ENCODE measurements at places on chromosomes 2 and 18.

DNA sequence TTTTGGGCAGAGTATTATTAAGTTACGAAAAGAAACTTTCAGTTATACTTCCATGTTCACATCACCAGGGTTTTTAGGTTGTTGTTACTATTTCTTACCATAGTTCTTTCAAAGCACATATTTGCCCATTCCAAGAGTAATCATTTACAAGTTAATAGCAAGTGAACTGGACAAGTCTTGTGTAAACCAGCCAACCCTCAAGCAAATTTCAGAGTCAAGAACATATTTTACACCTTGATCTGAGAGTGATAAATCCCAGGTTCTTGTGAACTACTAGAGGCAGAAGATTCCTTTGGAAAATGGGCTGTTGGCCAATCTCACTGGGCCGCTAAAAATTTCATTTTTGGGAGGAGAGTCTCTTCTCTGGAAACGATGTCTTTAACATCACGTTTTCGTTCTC, 2.7 kb upstream of the ASAP2 start:
- no peak for DNase-seq
- H3K27ac ChIP-seq, result no peak overlapping the region
- no peaks in the 10 kb centered on the region for H3K27me3 ChIP-seq
- H3K36me3 ChIP-seq, result no peaks in the 10 kb centered on the region
- H3K4me1 ChIP-seq, result peaks cover 17% of the 10 kb centered on the region

DNA sequence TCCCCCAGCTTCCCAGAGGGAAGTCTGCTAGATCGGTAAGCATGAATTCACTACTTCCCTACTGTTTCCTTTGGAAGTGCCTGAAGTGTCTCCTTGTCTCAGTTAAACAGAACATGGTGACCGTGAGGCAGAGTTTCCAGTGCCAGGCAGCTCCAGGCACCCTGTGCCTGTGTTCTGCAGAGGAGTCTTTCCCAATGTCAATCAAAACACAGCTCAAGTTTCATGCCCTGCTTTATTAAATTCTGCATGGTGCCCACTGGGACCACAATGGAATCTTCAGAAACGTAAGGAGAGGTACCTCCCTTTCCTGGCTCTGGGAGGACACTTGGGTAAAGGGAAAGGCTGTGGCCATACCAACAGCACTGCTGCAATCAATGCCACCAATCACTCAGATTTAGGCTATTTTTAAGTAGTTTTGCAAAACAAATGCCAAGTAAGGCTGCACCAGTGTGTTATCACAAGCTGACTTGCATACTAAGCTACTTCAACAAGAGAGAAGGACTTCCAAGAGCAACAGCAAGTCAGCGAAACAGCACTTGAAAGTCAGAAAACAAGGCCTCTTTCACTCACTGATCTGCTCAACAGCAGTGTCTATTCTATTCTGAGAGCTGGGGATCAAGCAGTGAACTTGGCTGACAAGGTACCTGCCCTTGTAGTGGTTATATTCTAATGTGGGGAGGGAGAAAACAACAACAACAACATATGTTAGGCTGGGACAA, 14.9 kb downstream of the LPIN2 start:
- no peaks in the 10 kb centered on the region for H3K27me3 ChIP-seq
- no peak overlapping the region for H3K27ac ChIP-seq
- H3K4me3 ChIP-seq, result no peak overlapping the region
- peaks cover 4% of the 10 kb centered on the region for H3K36me3 ChIP-seq

GRCh38 chr18:9681217-9681616, 26.9 kb upstream of the RAB31 start:
- peaks cover 12% of the 10 kb centered on the region for H3K4me1 ChIP-seq
- no peak overlapping the region for H3K27ac ChIP-seq
- H3K27me3 ChIP-seq, result no peaks in the 10 kb centered on the region

GRCh38 chr2:128269990-128270671, 48.5 kb downstream of the HS6ST1 start:
- DNase-seq, result no peak
- H3K27ac ChIP-seq, result peak overlapping the region; percentile 26
- H3K36me3 ChIP-seq, result peaks cover 64% of the 10 kb centered on the region

DNA sequence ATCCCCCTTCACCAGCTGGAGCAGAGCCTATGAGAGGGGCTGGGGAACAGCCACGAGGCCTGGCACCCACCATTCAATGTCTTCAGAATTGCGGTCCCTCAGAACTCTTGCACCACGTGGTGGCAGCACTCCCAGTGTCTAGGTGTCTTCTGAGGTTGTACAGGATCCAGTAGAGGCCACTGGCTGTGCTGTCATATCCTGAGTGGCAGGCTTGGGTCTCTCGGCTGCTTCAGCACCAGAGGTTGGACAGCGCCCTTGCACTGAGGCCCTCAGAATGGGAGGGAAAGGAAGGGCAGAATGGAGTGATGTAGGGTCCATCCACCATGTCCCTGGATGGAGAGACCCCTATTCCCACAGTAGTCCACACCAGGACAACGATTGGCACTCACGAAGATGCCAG, 112.0 kb upstream of the TEKT4 start:
- H3K4me1 ChIP-seq, result no peaks in the 10 kb centered on the region
- H3K27ac ChIP-seq, result no peak overlapping the region
- no peaks in the 10 kb centered on the region for H3K27me3 ChIP-seq
- no peak overlapping the region for H3K4me3 ChIP-seq
- no peaks in the 10 kb centered on the region for H3K36me3 ChIP-seq
- no peak for DNase-seq

GRCh38 chr2:224334726-224335125, 67.2 kb downstream of the FAM124B start:
- H3K4me1 ChIP-seq, result no peaks in the 10 kb centered on the region
- no peak for DNase-seq
- peaks cover 5% of the 10 kb centered on the region for H3K27me3 ChIP-seq
- no peak overlapping the region for H3K27ac ChIP-seq

- no peaks in the 10 kb centered on the region for H3K36me3 ChIP-seq
- no peak overlapping the region for H3K27ac ChIP-seq
- no peak overlapping the region for H3K4me3 ChIP-seq
- H3K27me3 ChIP-seq, result no peaks in the 10 kb centered on the region
- no peaks in the 10 kb centered on the region for H3K4me1 ChIP-seq
These were observed 488.9 kb downstream of the PLCL1 start for GRCh38 chr2:198293281-198293680.
